ENCODE measurements at places on chromosomes 6 and 20.

GRCh38 chr6:92847988-92848387 lies 571.4 kb downstream of the EPHA7 start:
- DNase-seq = no peak

GRCh38 chr6:157272866-157273755 lies 50.2 kb downstream of the TMEM242 start:
- no peak for DNase-seq

DNA sequence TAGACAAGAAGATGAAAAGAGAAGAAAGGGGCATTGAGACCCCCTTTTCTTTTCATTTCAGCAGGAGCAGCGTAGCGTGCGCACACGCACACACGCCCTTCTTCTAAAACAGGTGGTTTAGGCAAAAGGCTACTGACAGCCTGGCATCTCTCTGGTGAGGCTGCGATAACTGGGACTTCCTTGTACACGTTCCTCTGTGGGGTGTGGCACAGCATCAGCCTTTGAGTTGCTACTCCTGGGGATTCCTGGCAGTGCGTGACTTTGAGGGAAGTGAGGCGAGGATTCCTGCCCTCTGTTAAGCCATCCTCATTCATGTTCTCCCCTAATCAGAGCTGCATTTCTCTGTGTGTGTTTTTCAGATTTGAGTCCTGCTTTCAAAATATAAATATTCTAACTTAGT lies 94.7 kb downstream of the TMEM170B start:
- DNase-seq = no peak

DNA sequence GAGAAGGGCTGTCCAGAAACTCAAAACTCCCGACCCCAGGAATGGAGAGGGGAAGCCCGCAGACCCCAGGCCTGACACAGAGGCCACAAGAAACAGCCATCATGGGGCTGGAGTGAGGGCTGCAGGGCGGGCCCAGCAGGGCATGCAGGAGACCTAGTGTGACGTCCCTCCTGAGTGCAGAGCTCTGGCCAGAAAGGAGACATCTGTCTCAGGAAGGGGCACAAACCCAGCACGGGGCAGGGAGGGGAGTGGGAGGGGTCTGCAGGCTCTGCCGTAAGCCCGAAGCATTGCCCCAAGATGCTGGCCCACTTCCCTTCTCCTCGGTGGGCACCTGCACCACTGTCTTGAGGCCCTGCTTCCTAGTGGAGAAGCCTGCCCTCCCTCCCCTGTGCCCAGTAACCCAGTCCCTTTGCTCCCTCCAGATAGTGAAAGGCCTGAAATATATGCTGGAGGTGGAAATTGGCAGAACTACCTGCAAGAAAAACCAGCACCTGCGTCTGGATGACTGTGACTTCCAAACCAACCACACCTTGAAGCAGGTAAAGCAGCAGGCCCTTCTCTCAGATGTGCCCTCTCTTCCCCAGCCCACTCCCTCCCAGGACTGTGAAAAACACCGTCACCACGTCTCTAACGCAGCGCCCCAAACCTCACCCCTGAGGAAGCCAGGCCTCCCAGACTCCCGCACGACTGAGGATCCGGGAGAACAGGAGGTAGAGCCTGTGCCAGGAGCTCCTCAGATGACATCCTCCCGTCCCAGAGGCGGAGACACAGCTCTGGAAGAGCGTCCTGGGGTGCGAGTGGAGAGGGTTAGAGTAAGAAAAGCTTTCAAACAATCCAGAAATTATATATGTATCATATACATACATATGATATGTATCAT lies 9.7 kb downstream of the CST7 start:
- DNase-seq = no peak

DNA sequence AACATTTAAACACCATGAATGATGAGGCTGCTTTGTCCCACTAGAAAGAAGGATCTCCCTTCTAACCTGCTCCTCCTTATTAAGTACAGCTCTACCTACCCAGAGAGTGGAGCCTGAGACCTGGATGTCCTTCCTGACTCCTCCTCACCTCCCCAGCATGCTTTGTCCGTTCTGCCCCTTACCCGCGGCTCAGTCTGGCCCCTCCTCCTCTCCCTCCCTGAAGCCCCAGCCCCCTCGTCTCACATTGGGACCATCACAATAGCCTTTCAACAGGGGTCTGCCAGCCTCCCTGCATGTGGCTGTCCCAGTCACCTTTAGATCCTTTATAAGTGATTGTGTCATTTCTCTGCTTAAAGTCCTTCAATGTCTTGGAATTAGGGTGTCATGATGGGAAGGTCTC lies 72.5 kb downstream of the DZANK1 start:
- DNase-seq = no peak

Measured in SW 1271 (cell line).